Large intestine (tissue), 12 donors: ENCODE measurements at places on chromosomes 16 and 17.

DNA sequence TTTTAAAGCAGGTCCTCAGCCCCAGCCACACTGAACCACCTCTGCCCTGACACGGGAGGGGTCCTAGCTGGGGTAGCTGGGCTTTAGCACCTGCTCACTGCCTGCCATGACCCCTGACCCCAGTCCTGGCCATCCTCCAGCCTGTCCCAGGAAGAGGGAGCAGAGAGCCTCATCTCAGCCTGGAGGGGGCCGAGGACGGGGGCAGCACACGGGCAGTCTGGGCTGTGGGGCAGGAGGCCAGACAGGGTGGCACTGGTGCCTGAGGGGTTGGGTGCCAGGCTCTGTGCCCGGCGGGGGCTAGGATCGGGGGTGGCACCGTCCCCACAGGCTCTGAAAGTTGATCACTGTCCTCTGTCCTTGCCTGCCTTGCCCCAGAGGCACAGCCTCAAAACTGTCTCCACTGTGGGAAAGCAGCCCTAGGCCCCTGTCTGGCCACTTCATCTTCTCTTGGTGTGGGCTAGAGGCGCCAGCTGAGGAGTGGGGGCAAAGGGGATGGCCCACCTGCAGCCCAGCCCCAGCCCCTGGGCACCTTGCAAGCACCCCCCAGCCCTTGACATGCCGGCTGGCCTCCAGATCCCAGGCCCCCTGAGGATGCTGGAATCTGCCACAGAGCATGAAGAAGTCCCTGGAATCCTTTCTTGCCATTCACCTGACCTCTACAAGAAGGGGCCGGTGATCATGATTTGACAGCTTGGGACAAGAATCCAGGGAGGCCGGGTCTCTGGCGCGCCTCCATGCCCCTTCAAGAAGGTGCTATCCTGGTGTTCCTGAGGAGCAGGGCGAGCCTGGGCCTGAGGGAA is 15.7 kb downstream of the ENDOV start:
- DNase-seq = no peak

GRCh38 chr17:49358641-49359247 is 3.3 kb downstream of the ZNF652 start:
- peak; percentile 20 for DNase-seq

DNA sequence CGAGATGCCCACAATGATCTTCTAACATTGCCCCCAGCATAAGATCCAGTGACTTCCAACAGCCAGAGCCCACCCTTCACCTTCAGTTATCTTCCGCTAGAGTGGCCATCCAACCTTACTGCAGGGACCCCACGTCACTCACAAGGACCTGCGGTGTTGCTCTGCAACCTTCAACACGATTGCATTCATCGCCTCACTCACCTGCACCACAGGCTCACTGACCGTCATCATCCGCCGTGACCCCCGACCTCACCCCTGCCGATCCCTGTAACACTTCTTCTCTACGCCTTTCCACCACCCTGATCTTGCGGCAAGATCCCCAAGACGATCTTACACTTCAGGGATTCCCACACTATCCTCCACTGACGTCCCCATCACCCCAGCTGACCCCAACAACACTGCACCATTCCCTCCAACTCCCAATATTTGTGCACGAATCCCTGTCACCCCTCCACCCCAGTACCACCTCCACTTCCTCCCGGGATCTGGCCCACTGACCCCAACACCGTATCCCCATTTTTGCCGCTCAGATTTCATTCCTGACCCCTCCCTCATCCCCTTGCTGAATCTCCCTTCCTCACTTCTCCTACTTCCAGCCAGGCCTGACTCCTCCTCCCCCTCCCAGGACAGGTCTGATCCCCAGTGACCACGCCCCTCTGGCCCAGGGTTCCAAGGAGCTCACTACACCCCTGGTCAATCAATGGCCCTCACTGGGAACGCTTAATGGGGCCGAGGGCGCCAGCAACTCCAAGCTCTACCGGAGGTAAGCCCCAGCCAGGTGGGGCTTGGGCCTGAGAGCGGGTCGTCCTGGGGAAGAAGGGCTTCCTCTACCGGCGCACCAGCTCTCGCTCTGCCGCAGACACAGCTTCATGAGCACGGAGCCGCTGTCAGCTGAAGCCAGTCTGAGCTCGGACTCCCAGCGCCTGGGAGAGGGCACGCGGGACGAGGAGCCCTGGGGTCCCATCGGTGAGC is 7.6 kb downstream of the RUNDC3A start:
- DNase-seq = no peak

DNA sequence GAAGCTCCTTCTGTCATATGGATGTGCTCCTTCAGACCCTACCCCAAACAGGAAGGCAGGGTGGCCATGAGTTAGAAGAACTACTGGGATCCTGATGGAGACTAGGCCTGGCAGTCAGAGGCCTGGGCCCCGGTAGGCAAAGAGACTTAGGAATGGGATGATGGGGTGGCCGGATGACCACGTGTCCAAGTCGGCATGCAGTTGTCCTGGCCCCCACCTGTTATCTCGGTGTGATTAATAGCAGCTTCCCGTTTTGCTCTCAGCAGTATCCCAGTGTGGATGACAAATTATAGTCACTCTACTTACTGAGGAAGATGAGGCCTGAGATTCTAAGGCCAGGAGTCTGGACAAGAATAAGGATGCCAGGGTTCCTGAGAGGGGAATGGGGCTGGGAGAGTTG is 1.5 kb downstream of the TNFSF12 start:
- DNase-seq = peak; percentile 74

GRCh38 chr16:72085002-72085401 is 8.4 kb downstream of the TXNL4B start:
- DNase-seq = no peak
